Endothelial cell of umbilical vein (primary cell): ENCODE measurements at places on chromosomes 2 and 18. TPM values are rescaled to one million over a fixed set of nuclear protein-coding genes. Genes with fewer than 3 reads are reported as not detected.
A peak's percentile ranks its signal among the peaks of the same experiment; 100 is the strongest.

DNA sequence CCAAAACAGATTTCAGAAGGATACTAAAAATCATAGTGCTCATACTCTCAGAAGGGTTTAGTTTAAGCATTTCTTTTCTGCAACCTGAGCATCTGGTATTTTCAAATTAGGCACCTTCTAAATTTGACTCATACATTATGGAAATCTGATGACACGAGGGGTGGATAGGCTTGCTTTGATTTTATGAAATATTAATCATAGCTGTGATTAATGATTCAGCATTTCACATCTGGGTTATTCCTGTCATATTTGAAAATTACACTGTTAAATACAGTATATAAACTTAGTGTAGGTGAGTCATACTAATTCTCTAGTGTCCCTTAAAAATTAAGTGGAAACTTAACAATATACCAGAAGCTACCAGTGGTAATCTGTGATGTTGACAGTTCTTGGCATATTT, 47.7 kb downstream of the MRPS9 start:
- no peaks in the 10 kb centered on the region for H3K36me3 ChIP-seq
- no peak for DNase-seq
- no peaks in the 10 kb centered on the region for H3K27me3 ChIP-seq
- H3K27ac ChIP-seq: no peak overlapping the region
- no peak overlapping the region for H3K4me3 ChIP-seq
- H3K4me1 ChIP-seq: peaks cover 3% of the 10 kb centered on the region

DNA sequence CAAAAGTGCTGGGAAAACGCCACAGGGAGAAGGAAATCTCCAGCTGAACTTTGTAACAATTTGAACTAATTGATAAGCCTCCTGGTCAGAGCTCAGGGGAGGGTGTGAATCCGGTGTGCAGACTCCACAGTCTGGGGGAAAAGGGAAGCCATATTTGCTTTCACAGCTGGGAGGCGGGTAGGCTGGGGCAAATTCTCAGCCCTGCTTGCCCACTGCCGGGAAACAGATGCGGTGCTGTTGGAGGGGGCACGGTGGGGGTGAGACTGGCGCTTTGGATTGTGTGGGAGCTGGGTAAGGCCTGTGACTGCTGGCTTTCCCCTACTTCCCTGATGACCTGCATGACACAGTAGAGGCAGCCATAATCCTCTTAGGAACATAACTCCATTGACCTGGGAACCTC, 134.8 kb downstream of the ADCYAP1 start:
- no peak overlapping the region for H3K27ac ChIP-seq
- no peaks in the 10 kb centered on the region for H3K36me3 ChIP-seq
- no peak for DNase-seq
- H3K4me3 ChIP-seq: no peak overlapping the region
- H3K4me1 ChIP-seq: no peaks in the 10 kb centered on the region

DNA sequence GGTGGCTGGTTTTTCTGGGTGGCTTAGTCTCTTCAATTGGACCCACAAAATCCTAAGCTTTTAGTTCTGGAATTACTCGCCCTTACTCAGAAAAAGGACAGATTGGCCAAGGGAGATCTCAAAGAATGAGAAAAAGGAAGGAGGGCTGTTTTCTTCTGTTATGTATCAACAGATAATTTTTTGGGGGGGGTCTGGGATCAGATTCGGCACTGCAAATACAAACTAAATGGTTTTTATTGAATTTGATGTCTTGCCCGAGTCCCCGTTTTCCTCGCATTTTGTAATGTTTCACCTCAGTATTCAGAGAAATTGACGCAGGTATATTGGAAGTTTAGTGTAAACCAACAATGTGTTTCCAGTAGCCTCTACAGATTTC, 762 bp downstream of the YIPF4 start:
- peak overlapping the region; percentile 88 for H3K4me3 ChIP-seq
- peak; percentile 31 for DNase-seq
- H3K27ac ChIP-seq: peak overlapping the region; percentile 80
- H3K27me3 ChIP-seq: peaks cover 2% of the 10 kb centered on the region
- no peaks in the 10 kb centered on the region for H3K36me3 ChIP-seq

DNA sequence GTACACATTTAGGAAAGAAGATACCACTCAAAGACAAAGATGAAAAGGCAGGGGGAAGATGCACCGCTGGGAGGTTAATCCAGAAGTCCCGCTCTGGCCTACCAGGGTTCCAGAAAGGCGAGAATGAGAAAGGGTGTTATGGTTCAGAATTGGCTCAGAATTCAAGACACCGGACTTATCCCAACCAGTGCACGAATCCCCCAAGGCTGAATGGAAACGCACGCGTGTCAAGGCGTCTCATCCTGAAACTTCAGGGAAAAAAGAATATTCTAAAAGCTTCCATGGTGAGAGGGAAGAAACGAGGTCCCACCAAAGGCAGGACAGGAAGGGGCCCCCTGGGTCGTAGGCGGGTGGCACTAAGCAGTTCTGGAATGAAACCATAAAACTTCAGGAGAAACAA, 71.9 kb downstream of the SLC66A2 start:
- H3K36me3 ChIP-seq: no peaks in the 10 kb centered on the region
- DNase-seq: no peak
- H3K4me3 ChIP-seq: no peak overlapping the region
- H3K27ac ChIP-seq: no peak overlapping the region
- no peaks in the 10 kb centered on the region for H3K4me1 ChIP-seq
- no peaks in the 10 kb centered on the region for H3K27me3 ChIP-seq

DNA sequence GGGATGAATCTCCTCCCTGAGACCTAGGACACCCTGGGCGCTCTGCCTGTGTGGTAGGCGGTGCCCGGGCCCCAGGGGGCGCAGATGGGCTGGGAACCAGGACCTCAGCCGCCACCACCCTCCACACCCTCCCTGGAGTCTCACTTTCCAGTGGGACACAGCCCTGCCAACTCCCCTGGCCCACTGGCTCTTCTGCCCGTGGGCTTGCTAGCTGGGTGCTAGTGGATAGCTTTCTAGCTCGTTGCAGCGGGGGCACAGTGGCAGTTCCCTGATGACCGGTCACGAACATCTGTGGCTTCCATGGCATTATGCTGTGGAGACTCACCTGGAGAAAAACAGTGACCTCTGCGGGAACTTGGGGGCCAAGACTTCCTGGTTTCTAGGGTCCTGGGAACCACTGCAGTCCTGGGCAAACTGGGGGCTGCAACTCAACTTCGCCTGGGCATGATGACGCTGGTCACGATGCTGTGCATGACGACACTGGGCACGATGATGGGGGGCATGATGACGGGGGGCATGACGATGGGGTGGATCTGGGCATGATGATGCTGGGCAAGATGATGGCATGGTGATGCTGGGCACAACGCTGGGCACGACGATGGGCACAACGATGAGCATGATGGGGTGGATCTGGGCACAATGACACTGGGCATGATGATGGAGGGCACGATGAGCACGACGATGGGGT, 31.0 kb upstream of the ALLC start:
- DNase-seq: no peak

GRCh38 chr18:13494871-13495445, 231.4 kb downstream of the FAM210A start:
- no peak overlapping the region for H3K4me3 ChIP-seq
- H3K27me3 ChIP-seq: no peaks in the 10 kb centered on the region
- DNase-seq: peak; percentile 68
- H3K4me1 ChIP-seq: peaks cover 9% of the 10 kb centered on the region
- no peak overlapping the region for H3K27ac ChIP-seq

- no peak overlapping the region for H3K4me3 ChIP-seq
- DNase-seq: no peak
- H3K27ac ChIP-seq: no peak overlapping the region
- H3K36me3 ChIP-seq: no peaks in the 10 kb centered on the region
These were observed 219.9 kb downstream of the PIK3C3 start for GRCh38 chr18:42174909-42175308.

GRCh38 chr2:236526455-236527158, 43.0 kb upstream of the ACKR3 start:
- H3K4me3 ChIP-seq: no peak overlapping the region
- H3K4me1 ChIP-seq: no peaks in the 10 kb centered on the region
- no peaks in the 10 kb centered on the region for H3K36me3 ChIP-seq
- peaks cover 7% of the 10 kb centered on the region for H3K27me3 ChIP-seq
- DNase-seq: no peak
- no peak overlapping the region for H3K27ac ChIP-seq

DNA sequence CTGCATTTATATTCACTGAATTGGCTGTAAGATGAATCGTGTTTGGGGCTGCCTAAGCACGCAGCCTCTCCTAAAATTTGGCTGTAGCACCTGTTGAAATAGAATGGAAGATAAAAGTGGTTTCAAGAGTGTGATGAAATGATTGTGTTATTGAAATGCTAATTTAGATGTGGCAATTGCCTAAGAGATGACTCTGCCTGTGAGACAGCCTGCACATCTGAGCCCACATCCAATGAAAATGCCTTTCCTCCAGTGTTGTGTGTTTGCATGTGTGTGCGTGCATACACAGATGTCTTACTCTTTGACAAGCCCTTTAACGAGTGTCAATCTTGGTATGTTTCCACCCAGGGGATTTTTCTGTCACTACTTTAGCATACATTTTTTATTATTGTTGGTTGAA, 346.9 kb downstream of the MEIS1 start:
- H3K36me3 ChIP-seq: no peaks in the 10 kb centered on the region
- H3K4me1 ChIP-seq: no peaks in the 10 kb centered on the region

- H3K27ac ChIP-seq: no peak overlapping the region
- H3K4me3 ChIP-seq: no peak overlapping the region
- no peaks in the 10 kb centered on the region for H3K36me3 ChIP-seq
These were observed 862.9 kb upstream of the ACVR2A start for GRCh38 chr2:146981921-146982320.

GRCh38 chr18:25843791-25844190, 246.6 kb downstream of the SS18 start:
- no peak overlapping the region for H3K27ac ChIP-seq
- H3K4me3 ChIP-seq: no peak overlapping the region
- H3K36me3 ChIP-seq: no peaks in the 10 kb centered on the region
- peaks cover 9% of the 10 kb centered on the region for H3K27me3 ChIP-seq

- no peaks in the 10 kb centered on the region for H3K4me1 ChIP-seq
- H3K36me3 ChIP-seq: no peaks in the 10 kb centered on the region
- peak; percentile 11 for DNase-seq
- no peak overlapping the region for H3K27ac ChIP-seq
- H3K27me3 ChIP-seq: no peaks in the 10 kb centered on the region
- H3K4me3 ChIP-seq: no peak overlapping the region
These were observed 51.2 kb upstream of the NOSTRIN start for GRCh38 chr2:168751104-168751740.

The EFEMP1 gene
- 2,354 and 2,981 TPM in 2 replicates for total RNA-seq

The KDSR gene
- 40.6 and 43.1 TPM in 2 replicates for total RNA-seq

The HAAO gene
- 0.60 and 0.82 TPM in 2 replicates for total RNA-seq
